Stimulated activated CD8-positive, alpha-beta memory T cell treated with anti-CD3 and anti-CD28 coated beads, Interleukin-12 subunit alpha, Interleukin-12 subunit beta, amount 100 ng/mL, for 1 hour (primary cell): ENCODE measurements at places on chromosomes 4 and X.
A peak's percentile ranks its signal among the peaks of the same experiment; 100 is the strongest.

GRCh38 chr4:152351080-152351479 lies 184.8 kb downstream of the FBXW7 start:
- no peak for DNase-seq

DNA sequence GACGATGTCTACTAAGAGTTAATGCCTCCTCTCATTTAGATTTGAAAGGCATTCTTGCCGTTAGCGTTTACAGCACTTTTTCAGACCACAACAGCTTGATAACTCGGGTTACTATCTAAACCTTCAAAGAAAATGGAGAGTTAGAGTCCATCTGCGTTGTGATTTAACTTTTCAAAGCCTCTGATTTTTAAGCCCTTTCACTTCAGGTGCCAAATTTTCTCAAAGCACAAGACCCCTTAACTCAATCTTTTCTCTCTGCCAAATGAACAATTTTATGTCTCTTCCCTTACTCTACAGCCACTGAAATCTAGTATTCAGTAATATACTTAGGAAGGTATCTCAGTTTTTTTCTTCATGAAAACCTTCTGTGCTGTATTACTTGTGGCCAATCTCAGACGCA lies 310.5 kb downstream of the TENM3 start:
- no peak for DNase-seq

GRCh38 chr4:186685767-186686183 lies 37.9 kb downstream of the FAT1 start:
- no peak for DNase-seq

- DNase-seq: no peak
Measured at GRCh38 chr4:137393044-137393443, 139.2 kb downstream of the PCDH18 start.

DNA sequence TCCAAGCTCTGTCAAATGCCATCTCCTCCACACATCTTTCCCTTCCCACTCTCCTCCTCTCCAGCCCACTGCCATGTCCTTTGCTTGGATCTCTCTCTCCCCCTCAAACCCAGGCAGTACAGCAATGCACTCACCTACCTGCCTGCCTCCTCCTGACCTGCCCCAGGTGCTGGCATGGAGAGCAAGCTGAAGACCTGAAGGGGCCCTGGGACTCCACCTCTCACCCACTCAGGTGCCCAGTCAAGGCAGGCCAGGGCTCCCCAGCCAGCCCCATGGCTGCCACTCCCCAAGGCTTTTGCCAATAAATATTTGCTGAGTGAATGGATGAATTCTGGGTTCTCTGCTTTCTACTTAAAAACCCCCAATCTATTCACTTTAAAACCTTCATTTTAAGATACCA lies 12.6 kb upstream of the PHKA2 start:
- DNase-seq: no peak

- no peak for DNase-seq
Measured at GRCh38 chr4:93299118-93299517, 529.4 kb upstream of the ATOH1 start.

DNA sequence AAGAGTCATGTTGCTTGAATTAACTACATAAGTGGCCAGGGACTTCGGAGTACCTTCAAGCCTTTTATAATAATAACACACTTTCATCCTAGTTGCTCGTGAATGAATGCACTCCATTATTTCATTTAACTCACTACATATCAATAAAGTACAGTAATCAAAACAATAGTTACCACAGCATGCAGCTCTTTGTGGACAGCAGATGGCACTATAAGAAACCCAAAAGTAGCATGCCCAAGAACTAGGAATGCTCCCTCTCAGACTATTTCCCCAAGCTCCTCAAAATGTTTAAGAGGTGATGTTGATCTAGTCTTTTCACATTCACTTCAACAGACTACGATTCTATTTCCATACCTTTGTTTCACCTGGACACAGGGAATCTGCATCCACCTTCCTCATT lies 500.8 kb upstream of the DIAPH2 start:
- DNase-seq: no peak

- no peak for DNase-seq
Measured at GRCh38 chr4:168380290-168380689, 61.7 kb upstream of the DDX60 start.

GRCh38 chr4:90120037-90120436 lies 7.2 kb upstream of the CCSER1 start:
- DNase-seq: no peak

DNA sequence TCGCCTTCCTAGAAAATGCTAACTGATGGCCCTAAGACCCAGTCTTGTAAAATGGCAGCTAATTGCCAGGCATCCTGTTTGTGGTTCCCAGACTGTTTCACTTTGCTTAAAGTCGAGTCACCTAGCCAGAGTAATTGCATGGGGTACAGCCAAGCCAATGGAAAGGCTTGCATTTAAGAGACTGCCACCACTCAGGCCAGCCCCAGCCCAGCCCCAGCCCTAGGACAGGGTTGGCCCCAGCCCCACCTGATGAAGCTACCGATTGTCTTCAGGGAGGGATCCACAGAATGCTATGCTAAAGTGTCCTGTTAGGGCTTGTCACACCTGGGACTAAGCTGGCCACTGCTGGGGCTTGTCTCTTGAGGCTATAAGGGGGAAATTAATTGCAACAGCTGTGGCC lies 194.6 kb upstream of the KLF3 start:
- DNase-seq: no peak

- DNase-seq: no peak
Measured at GRCh38 chr4:16464651-16465050, 238.4 kb upstream of the TAPT1 start.

- no peak for DNase-seq
Measured at GRCh38 chrX:63869506-63869905, 84.5 kb upstream of the ARHGEF9 start.

- no peak for DNase-seq
Measured at GRCh38 chr4:5893004-5893580, at the start of gene CRMP1. CRMP1 (minus strand) TSS chr4:5893086; CDS start chr4:5892969, 117 bp downstream.

- no peak for DNase-seq
Measured at GRCh38 chr4:159038536-159038935, 64.3 kb upstream of the RAPGEF2 start.

- no peak for DNase-seq
Measured at GRCh38 chr4:54940996-54941865, 184.2 kb downstream of the KDR start.

GRCh38 chr4:185242749-185243533 lies 33.5 kb downstream of the SNX25 start:
- DNase-seq: no peak

- no peak for DNase-seq
Measured at GRCh38 chrX:139842326-139843185, 90.3 kb downstream of the ATP11C start.

- DNase-seq: peak; percentile 94
Measured at GRCh38 chr4:6709230-6710114, at the start of gene MRFAP1L1. MRFAP1L1 (minus strand) TSS chr4:6709865; CDS start chr4:6709629, 236 bp downstream.

DNA sequence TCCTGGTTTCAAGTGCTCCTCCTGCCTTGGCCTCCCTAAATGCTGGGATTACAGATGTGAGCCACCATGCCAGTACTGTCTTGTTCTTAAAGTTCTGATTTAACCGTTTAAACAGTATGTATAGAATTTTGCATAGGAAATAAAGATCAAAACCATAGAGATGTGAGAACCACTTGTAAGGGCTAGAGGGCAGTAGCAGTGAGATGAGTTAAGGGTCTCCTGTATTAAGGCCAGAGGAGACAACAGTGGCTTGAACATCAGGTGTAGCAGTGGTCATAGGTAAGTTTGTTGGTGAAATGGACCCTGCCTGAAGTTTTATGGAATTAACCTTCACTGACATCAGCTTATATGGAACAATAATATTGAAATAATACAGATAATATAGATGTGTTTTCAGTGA lies 155.7 kb downstream of the SLC4A4 start:
- no peak for DNase-seq

DNA sequence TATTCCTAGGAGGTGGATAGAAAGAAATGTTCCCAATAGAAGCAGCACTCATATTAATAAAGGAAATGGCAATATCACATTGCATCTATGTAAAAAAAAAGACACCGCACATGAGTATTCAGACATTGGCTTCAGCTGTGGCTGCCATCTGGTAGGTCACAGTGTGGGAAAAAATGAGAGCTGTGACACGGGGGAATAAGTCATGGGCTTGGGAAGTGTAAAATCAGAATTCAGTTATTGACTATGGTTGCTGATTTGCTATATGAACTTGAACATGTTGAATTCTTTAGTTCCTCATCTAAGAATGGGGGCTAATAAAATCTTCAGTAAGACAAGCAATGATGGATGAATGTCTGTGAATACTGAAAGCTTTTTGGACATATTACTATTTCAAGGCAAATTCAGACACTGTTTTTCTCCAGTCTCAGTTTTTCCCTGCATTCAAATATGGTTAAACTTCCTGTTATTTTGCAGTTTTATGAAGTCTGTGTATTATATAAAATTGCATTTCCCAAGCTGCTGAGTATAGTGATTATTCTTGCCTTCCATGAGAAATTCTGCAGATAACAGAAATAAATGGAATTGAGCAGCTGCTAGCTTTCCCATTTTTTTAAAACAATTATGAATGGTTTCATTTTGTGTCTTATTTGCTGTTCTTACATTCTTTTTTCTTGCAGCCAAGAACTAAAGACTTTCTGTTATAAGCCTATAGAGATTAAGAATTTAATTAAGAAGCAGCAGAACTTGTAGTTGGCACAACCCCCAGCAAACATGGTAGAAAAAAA lies 221.0 kb downstream of the ANKRD50 start:
- DNase-seq: no peak

DNA sequence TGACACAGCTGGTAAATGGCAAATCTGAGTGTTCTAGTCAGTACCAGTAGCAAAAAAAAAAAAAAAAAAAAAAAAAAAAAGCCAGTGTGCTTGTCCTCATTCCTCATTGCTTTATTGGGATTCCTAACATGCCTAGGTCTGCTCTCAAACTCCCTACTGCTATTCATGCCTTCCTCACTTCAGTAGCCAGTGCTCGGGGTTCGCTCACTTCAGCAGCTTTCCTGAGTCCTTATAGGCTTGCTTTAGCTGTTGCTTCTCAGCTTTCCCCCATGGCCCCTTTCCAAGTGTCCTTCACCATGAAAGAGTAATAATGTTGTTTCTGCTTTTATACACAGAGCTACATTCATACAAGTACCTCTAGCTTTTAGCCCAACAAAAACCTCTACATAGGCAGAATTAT lies 30.8 kb downstream of the SLITRK2 start:
- DNase-seq: no peak

DNA sequence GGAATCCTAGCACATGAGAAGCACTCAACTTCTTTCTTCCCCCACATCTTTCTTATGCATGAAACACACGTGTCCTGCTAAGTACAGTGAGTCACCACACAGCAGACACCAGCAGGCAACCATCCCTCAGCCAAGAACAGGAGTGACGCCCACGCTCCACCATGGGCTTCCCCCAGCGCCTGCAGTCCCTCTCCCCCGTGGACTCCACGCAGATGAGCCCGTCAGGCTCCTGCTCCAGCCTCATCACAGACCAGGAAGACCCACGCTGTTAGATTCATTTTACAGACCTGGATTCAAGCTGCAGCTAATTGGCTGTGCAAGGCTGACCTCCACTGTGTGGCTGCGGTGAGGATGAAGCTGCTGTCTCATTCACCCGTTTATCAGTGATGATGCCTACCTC lies 16.7 kb downstream of the HMX1 start:
- DNase-seq: no peak

- no peak for DNase-seq
Measured at GRCh38 chr4:78659264-78659663, 107.7 kb downstream of the ANXA3 start.

DNA sequence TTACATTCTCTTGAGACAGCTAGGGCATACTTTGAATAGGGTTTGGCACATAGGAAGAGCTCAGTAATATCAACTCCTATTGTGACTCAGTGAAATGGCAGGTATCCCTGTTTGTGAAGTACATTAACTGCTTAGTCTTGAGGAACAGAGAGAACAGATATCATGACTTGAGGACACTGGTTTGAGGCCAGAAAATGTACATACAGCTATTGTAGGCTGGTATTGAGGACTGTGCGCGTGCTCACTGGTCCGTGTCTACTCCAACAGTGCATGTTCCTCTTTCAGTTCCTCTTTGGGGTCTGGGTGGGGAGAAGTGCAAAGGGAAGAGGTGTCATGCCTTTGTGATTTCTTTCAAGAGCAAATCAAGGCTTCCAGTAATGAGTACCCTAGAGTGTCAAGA lies 34.6 kb upstream of the TBC1D9 start:
- DNase-seq: no peak

DNA sequence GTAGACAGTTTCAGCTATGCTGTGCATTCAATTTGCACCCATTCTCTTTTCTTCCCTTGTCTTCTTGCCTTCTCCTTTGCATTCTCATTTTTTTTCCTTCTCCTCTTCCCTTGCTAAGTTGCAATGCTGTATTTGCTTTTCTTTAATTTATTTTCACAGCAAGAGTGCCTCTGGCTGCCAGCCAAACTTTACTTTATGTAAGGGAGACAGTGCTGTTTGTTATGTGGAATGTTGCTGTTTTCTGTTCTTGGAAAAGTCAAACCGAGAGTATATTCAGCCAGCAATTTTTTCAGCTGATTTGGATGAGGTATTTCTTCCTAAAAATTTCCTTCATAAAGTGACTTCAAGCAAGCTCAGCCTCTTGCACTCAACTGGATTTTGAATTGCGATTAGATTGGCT lies 1293.4 kb downstream of the ARAP2 start:
- no peak for DNase-seq

GRCh38 chr4:186304866-186305505 lies 39.0 kb downstream of the F11 start:
- DNase-seq: no peak

GRCh38 chr4:121597346-121597934 lies 99.3 kb downstream of the ANXA5 start:
- no peak for DNase-seq

DNA sequence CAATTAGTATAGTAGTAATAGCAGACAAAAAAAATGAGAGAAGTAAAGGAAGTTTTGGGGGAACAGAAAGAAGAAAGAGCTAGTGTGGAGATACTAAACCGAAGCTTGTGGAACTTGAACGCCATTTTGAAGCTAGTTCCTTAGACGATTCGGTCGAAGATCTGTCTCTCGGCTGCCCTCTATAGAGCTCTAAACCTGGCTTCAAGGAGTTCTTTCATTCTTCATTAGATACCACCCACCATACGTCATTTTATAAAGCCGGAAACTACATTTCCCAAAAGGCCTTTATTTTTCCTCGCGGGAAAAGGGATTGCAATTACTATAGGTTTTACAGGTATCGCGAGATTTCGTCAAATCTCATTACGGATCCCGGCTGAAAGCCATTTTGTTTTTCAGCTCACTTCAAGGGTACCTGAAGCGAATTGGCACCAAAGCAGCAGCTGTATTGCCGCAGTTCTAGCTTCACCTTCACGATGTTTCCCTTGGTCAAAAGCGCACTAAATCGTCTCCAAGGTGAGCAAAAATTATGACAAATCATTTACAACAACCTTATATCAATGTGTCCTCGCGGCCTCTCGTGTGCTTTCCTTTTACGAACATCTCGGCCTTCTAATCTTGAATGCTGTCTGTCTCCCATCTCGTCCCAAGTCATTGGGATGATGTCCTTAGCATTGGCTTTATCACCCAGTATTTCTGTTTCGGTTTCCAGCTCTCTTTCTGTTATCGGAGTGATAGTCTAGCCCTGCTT lies at the start of gene COX7B:
TSS of gene COX7B (plus strand) at position 388 of the 748 bp plus-strand sequence. CDS start at position 474, 86 bp downstream.
- DNase-seq: peak; percentile 36

GRCh38 chr4:47668810-47669408 lies 169.0 kb downstream of the CORIN start:
- DNase-seq: no peak
